GM12865 (cell line): ENCODE measurements at places on chromosomes 1 and 21.

DNA sequence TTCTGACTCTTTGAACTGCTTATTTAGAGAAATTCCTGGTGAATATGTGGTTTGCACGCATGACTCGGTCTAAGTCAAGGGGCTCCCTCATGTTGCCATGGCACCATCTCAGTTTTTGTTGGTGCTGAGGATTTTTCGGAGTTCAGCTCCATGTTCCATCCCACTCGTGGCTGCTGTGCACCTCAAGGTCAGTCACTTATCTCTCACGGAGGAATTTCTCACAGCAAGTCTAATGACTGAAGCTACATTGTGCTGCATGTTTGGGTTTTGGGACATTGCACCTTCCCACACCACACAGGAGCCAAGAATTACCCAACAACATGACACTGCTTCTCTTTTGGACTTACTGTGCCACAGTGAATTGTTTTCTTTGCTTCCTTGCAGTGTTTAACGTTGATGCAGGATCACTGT, 269.9 kb downstream of the NCAM2 start:
- no peak for DNase-seq

- DNase-seq = peak; percentile 65
Measured at GRCh38 chr1:109193653-109194590, 19.8 kb upstream of the SARS1 start.

GRCh38 chr1:196997423-196997822, 20.1 kb downstream of the CFHR5 start:
- DNase-seq = no peak

DNA sequence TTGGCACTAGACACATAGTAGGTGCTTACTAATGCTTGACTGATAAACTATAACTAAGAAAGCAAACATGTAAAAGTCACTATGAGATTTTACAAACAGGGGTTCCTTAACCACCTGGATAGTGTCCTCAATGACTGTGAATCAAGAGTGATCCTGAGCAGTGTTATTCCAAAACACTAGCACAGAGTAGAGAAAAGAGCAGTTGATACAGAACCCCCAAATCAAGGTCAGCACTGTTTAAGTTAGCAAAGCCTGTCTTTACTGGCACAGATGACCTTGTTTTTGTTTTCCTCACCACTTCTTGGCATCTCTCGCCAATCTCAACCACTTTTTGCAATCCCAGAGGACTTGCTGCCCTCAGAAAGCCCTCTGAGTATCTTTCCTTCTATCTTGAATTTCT, 50.7 kb downstream of the BCL9 start:
- no peak for DNase-seq

DNA sequence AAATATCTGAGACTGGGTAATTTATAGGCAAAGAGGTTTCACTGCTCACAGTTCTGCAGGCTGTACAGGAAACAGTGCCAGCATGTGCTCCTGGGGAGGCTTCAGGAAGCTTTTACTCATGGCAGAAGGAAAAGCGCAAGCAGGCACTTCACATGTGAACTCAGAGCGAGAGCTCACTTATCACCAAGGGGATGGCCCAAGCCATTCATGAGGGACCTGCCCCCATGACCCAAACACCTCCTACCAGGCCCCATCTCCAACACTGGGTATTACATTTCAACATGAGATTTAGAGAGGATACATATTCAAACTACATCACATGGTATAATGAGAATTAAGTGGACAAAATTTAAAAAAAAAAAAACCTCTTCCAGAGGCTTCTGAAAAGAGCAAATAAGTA, 13.7 kb downstream of the WASF2 start:
- DNase-seq = peak; percentile 58

- DNase-seq = no peak
Measured at GRCh38 chr1:72281144-72281543, 1.2 kb downstream of the NEGR1 start.

- no peak for DNase-seq
Measured at GRCh38 chr1:177646757-177647730, 322.8 kb downstream of the SEC16B start.

GRCh38 chr1:98792123-98792522, 130.6 kb downstream of the SNX7 start:
- DNase-seq = no peak

GRCh38 chr1:25146451-25146855, 85.8 kb downstream of the SYF2 start:
- no peak for DNase-seq

DNA sequence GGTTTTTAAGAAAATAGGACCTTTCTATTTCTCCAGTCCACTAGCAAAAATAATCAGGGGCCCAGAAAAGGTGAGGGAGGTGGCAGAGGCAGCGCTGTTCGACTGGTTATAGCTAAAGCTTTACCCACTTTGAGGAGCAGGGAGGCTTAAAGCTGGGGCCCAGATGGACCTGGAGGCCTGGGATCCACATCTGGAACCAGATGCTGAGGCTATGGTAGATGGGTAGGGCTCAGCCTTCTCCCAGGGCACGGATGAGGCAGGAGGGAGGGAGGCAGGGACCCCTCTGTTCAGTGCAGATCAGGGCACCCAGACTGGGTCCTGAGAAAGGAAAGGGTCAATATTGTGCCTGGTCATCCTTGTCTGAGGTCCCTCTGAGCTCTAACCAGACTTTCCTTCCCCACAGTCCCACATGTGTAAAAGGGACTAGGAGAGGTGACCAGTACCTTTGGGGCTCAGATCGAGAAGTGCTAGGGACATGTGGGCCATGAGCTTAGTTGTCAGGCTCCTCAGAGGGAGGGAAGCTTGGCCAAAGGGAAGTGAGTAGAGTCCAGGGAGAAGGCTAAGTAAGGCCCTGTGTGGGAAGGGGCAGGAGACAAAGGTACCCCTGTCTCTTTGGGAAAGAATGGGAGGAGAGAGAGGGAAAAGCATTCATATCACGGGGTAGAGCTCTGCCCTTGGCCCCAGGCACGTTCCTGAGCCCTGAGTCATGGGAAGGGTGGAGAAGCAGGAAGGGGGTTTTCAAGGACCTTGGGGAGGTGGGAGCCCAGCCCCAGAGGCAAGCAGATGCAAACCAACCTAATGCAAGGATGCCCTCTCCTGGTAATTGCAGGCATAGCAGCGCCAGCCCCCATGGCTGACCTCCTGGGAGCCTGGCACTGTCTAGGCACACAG, 15.4 kb downstream of the LMNA start:
- peak; percentile 80 for DNase-seq

GRCh38 chr1:21630571-21631343, 38.4 kb downstream of the RAP1GAP start:
- DNase-seq = no peak

DNA sequence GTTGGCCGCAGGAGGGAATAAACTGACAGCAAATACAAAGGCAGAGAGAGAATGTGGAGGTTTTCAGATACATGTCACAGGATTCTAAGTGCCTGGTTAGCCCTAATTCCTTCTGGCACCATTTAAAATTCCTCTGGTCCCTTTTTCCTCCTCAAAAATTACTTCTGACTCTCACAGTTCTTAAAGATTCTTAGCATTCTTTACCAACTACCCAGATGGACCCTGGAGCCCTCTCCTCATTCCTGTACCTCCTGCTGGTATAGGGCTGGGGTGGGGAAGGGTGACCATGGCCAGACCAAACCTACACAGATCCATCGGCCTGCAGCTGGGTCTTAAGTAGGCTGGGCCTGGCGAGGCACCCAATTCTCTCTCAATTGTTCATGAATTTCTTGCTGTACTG, 7.2 kb downstream of the MKNK1 start:
- no peak for DNase-seq

- peak; percentile 54 for DNase-seq
Measured at GRCh38 chr1:207069858-207070506, 16.9 kb downstream of the PFKFB2 start.

- no peak for DNase-seq
Measured at GRCh38 chr1:164650531-164650930, 91.5 kb downstream of the PBX1 start.
